ENCODE measurements at places on chromosomes 5 and 9.

GRCh38 chr5:36585701-36586100 is 20.7 kb upstream of the SLC1A3 start:
- no peak for DNase-seq

DNA sequence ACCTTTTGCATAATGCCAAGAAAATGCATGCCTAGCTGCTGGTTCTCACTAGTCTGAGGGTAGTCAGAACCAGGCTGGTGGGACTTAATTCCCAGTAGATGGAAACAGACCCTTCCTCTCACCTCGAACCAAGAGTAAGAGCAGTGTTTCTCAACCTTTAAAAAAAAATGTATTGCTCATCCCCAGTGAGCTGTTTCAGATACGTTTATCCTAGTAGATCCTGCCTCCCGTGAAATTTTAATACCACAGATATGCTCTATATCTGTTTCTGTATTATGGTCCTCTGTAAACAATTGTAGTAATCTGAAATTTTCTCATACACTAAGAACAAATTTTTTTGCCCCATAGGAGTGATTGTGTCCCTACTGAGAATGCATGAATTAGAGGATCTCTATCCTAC is 86.2 kb downstream of the TEK start:
- DNase-seq: peak; percentile 81

DNA sequence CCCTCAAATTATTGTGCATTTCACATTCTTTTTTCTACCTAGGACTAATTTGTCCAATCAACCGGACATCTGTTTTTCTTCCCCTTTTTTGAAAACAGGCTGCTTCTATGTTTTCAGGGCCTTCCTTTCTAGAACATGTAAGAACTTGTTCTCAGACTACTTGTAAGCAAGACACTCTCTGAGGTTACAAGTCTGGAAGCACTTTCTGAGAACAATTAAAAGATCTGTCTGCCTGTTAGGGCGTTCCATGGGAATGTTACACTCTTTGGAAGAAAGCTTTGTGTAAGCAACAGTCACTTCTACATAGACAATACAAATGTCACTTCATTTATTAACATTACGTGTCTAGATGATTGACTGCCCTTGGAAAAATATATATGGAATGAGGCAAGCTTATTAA is 50.9 kb upstream of the HSPB3 start:
- DNase-seq: no peak

GRCh38 chr5:79802406-79802805 is 112.8 kb downstream of the CMYA5 start:
- no peak for DNase-seq

DNA sequence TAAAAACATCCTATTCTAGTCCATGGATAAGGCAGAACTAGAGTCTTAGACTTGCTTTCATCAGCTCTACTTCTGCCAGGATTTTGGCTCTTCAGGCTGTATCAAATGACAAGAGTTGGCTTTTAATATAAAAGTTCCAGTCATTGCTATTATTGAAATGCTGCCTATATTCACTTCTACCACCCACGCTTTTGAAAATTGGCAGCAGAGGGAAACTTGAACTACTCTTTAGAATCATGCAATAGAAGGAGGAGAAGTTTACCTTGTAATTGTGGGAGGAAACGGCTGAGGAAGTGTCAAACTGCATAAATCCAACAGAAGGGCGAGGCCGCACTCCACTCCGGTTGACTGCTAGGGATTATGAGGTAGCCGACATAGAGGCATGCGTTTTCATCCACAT is 122.6 kb upstream of the BASP1 start:
- no peak for DNase-seq

DNA sequence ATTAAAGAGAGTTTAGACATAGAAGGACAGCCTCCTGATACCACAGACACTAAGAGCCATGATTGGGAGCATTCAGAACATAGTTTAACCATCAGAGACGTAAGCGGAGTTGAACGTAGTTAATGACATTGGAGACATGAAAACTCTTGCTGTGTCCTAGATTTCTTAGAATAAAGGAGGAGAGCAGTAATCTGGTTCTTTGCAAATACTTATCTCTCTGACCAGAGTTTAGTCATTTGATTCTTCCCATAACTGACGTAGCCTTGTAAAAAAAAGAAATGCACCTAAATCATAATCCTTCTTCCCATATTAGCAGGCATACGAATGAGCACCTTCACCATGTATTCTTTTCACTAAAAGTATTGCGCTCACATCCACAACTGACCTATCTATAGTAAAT is 433.3 kb upstream of the SMC2 start:
- DNase-seq: peak; percentile 72

DNA sequence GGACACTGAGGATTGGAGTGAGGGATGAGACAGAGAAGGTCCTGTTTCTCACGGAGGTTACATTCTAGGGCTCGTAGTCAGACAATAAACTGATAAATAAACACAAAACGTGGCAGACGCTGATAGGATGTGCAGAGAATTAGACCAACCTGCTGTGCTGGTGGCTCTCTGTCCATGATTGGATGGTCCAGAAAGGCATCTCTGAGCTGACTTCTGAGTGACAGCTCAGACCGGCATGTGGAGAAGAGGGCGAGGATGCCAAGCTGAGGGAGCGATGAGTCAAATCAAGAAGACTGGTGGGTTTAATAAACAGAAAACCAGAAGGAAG is 132.3 kb upstream of the TAF11L2 start:
- peak; percentile 97 for DNase-seq

DNA sequence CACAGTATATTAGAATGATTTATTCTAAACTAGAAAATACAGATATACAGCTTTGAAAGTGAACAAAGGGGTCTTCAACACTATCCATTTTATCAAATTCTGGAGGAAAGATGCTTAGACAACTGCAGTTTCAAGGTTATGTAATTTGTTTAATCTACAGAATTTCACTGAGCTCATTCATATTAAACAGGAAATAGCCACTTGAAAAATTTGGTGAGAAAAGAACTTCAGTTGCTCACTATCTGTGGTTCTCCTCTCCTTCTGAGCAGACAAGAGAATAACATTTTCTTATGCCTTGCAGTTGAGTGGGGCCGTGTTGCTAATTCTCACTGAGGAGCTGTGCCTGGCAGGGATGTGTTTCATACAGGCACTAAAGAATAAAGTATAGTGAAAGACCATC is 1428.2 kb downstream of the CDH12 start:
- no peak for DNase-seq

DNA sequence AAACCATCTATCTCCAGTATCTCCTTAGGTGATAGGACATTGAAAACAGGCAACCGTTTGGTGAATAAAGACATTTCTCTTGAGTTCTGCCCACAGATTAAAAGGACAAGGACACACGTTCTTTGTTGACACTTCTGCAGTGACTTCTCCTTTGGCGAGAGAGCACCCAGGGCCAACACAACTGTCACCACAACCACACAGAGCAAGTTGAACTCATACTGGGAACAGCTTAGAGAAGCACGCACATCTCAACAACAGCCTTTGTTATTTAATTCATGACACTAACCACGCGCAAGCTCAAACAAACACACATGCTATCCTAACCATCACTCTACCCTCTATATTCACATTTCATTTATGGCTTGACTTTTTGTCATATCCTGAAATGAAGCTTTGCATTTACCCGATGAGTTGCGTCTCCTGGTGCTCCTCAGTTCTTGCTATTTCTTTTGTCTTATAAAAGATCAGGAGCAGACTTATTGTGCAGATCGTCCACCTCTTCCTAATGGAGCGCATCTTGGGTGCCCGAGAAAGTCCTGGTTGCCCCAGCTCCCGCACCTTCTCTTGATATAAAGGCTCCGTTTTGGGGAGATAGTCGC is 543 bp downstream of the ST8SIA4 start:
- peak; percentile 1 for DNase-seq

DNA sequence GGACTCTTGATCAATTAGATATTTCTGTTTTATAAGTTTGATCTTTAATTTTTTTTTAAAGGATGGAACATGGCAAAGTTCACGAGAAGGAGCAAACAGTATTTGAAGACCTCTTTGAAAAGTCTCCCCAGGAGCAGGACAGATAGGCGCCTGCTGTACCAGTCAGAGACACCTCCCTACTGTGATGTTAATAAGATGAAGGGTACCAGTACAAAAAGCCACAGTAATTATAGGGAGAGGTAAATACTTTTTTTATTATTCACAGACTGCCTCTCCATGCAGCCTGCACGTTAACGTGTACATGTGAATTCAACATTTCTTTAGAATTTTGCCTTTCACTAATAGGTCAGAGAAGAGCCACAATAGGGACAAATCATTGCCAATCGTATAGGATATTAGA is 146.5 kb upstream of the CDH6 start:
- no peak for DNase-seq

DNA sequence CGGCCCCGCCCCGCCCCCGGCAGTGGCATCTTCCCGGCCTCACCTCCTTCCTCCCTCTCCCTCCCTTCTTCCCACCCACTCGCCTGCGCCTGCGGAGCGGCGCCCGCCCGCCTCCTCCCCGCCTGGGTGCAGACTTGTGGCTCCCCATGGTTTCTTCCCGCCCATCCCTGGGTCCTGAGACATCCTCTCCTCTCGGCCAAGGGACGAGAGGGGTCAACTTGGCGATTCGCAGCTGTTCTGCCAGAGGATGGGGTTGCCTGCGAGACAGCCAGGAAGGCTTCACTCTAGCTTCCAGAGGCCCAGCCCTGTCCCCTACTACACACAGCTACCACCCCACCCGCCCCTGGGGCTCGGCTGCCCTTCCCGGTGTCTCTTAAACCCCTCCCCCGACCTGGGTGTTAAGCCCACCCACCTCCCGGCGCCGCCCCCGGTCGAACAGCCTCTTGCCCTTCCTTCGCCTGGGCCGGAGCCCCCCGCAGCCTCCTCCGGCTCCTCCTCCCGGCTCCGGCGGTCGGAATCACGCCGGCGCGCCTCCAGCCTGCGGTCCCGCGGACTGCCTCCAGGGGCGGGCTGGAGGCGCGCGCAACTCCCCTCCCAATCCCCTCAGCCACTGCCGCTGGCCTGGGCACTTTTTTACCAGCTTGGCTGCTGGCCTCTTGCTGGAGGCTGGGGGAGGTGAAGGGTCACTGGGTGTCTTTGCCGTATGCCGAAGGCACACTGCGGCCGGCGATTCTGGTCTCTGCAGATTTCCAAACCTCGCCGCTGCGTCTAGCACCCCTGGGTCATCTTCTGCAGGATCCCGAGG is 1.9 kb downstream of the JADE2 start:
- peak; percentile 84 for DNase-seq

GRCh38 chr9:91646702-91647101 is 223.1 kb upstream of the NFIL3 start:
- DNase-seq: no peak

GRCh38 chr5:82828211-82828610 is 249.0 kb downstream of the TMEM167A start:
- DNase-seq: no peak

DNA sequence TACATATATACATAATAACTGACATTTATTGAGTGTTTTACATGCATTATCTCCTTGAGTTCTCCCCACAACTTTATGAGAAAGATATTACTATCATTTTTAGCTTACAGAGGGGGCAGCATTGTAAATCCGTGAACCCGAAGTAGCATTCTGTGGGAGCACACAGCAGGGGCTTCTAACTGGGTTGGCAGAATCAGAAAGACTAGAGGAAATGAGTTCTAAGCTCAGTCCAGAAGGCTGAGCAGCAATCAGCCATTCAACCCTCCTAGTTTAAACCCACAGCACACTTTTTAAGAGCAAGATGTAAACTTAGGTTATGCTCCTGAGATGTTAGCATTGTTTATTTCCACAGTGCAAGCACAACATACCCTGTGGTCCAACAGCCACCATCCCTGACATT is 177.2 kb downstream of the TMEM38B start:
- DNase-seq: no peak

GRCh38 chr9:130756455-130757152 is 63.0 kb downstream of the EXOSC2 start:
- DNase-seq: no peak

All from amniotic epithelial cell (primary cell).